Mucosa of descending colon (tissue), 3 donors: ENCODE measurements at places on chromosomes 1 and 21.

DNA sequence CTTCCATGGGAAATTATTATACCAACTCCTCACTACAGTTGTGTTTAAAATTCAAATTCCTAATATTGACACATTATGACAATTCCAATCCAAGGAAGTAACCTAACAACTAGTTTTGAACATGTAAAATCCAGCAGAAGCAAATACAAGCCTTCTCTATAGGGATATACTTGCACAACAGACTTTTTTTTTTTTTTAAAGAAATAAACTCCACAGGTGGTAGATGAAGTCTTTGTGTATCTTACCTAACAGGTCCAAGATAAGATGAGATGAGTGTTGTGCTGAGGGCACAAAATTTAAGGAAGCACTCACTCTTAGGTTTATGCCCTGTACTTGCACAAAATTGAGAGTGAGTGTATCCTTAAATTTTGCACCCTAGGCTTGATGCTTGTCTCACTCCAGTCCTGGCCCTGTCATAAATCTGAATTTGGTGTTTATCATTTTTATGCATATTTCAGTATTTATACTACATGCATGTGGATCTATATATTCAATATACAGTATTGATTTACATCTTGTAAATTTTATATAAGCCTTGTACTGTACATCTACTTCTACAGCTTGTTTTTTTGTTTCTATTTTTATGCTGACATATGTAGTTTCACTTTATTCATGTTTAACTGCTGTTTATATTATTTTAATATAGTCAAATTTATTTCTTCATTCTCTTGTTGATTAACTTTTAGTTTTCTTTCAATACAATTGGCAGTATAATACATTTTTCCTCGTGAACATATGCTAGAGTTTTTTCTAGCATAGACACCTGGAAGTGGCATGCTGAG lies 60.6 kb upstream of the RGL1 start:
- no peak for DNase-seq

DNA sequence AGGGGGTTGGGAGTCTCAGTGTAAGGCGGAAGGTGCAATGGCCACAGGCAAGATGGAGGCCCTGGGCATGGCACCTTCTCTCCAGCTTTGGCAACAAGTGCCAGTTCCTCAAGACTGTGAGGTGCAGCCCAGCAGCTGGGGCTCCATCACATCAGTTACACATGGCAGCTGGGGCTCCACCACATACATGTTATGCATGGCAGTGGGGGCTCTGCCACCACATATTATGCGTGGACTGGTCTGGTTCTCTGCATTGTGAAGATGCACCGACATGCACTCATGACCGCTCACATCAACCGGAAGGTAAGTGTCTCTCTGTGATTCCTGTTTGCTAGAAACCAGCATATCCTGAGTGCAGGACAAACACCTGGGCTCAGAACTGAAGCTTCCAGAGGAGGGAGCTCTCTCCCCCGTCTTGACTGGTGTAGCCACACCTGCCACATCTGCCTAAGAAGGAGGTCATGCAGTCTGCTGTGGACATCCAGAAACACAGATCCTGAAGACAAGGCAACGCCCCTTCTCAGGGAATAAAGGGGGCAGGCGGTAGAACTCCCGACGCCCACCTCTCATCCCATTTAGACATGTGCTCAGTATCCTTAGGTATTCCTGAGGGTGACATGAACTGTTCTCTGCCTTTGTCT lies 104.1 kb upstream of the TMPRSS2 start:
- DNase-seq = no peak

GRCh38 chr1:89688607-89689006 lies 55.7 kb downstream of the LRRC8C start:
- no peak for DNase-seq

DNA sequence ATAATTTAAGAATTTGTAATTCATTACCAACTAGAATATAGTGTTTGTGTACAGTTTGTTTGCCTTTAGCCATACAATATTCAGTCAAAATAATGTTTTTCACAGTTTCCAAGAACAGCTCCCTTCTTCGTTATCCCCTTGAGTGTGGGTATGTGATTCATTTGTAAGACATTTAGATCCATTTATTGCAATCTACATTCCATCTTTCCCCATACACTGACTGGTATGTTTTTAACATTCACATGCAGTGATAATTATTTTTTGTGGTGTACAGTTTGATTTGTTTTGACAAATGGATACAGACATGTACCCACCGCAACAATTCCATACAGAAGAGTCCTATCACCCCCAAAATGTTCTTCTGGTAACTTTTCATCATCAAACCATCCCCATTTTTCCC lies 589.1 kb upstream of the ADAMTS5 start:
- DNase-seq = no peak

- DNase-seq = no peak
These were observed 16.1 kb downstream of the CD101 start for GRCh38 chr1:117017648-117018047.

GRCh38 chr21:36504067-36505058 lies 24.4 kb upstream of the CLDN14 start:
- peak; percentile 75 for DNase-seq

DNA sequence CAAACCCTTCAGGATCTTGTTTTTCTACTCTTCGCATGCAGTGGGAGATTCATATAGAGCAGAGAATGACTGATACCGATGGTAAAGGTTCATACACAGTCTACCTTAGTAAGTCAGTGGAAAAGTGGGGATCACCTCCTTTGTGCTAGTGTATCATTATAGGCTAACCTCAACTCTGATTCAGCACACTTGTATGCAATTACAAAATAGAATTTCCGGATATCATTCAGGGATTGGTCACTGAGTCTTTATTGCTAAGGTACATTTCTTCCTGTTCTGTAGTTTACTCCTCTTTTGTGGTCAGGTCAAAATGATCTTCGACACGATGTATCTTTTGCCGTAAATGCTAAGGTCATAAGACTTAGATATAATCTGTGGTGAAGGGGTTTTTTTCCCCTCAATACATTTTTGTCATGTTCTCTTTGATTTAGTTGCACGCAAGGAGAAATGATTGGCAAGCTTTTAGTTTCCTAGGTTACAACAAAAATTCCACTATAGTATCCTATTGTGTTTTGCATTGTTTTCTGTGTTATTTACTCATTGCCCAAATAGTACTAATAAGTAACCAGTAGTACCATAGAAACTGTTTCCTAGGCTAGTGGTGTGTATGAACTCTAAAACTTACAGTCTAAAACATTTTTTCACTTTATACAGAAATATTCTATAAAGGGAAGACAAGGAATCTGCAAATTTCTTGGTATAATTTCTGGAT lies 35.7 kb upstream of the PLA2G4A start:
- DNase-seq = no peak
